ENCODE measurements at places on chromosomes 6 and 20. TPM values are rescaled to one million over a fixed set of nuclear protein-coding genes. Genes with fewer than 3 reads are reported as not detected.

GRCh38 chr6:129089357-129089756 is 206.4 kb downstream of the LAMA2 start:
- no peak for DNase-seq
- H3K27me3 ChIP-seq, result no peaks in the 10 kb centered on the region
- H3K27ac ChIP-seq, result no peak overlapping the region
- no peaks in the 10 kb centered on the region for H3K4me1 ChIP-seq
- no peak overlapping the region for H3K4me3 ChIP-seq

DNA sequence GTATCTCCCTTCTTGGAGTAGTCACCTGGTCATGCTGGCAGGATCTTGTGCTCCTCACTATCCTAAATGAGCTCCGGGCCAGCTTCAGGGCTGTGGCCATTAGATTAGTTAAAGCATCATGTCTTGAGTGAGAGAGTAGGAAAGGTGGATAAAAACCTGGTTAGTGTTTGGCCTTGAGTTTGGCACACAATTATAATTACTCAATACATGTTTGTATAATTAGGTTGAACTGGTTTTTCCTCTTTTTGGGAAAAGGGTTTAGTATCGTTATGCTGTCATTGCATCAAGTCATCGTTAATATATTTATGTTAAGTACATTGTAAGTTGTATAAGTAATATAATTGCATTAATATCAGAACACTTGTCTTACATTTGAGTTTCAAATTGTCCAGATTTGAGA is 126.3 kb downstream of the CDKAL1 start:
- no peak overlapping the region for H3K27ac ChIP-seq
- H3K36me3 ChIP-seq, result no peaks in the 10 kb centered on the region
- no peak overlapping the region for H3K4me3 ChIP-seq
- no peaks in the 10 kb centered on the region for H3K27me3 ChIP-seq

DNA sequence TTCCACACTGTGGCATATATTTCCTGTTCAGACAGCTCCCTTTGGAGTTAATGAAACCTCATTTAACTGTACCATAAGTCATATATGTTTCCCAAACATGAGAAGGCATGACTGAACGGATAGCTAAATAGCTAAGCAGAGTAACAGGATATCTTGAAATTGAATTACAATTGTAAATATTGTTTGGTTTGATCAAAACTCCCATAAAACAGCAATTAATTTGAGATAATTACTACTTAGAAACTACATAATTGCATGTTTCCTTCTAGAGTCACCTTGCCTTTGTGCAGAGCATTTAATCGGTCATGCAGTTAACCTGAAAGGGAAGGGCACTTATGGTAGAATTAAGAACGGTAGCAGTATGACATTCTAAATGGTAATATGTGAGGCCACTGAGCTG is 179.0 kb upstream of the MAP3K7 start:
- H3K27ac ChIP-seq, result no peak overlapping the region
- H3K4me3 ChIP-seq, result no peak overlapping the region
- peaks cover 17% of the 10 kb centered on the region for H3K4me1 ChIP-seq
- no peak for DNase-seq
- no peaks in the 10 kb centered on the region for H3K27me3 ChIP-seq

DNA sequence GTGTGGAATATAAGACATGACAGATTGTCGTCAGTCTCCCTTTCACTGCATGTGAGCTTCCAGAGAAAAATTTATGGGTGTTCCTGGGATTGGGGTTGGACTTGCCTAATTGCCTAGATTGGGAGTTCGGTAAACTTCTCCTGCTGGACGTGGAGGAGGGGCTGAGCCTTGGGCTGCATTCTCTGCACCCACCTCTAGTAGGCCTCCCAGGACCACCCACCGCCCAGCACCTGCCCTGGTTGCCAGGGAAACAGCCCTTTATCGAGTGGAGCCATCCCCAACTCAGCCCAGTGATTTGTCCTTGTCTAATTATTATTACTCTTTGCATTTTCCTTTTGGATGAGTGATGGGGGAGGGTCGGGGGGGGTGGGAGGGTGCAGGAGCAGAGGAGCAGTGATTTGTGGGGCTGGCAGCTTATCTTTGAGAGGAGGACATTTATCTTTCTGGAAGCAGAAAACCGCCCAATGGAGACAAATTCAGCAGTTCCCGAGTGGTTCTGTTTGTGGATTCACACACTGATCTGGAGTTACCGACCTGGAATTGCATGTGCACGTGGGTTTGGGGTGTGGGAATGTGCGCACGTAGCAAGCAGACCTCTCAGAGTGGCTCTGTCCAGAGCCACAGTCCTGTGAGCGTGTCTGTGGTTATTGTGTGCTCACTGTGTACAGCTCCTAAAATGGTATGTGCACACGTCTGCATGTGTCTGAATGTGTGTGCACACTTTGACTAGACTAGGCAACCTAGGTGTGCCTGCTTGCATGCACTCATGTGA is 104.5 kb downstream of the DHX35 start:
- H3K27ac ChIP-seq, result no peak overlapping the region
- H3K27me3 ChIP-seq, result peaks cover 15% of the 10 kb centered on the region
- no peak overlapping the region for H3K4me3 ChIP-seq
- H3K4me1 ChIP-seq, result peaks cover 29% of the 10 kb centered on the region
- H3K36me3 ChIP-seq, result peaks cover 4% of the 10 kb centered on the region

- no peak overlapping the region for H3K4me3 ChIP-seq
- no peak overlapping the region for H3K27ac ChIP-seq
- H3K4me1 ChIP-seq, result peaks cover 5% of the 10 kb centered on the region
- DNase-seq, result no peak
- no peaks in the 10 kb centered on the region for H3K36me3 ChIP-seq
Measured at GRCh38 chr6:168826726-168827585, 386.0 kb downstream of the SMOC2 start.

Gene BPIFA3
- not detected for total RNA-seq

Gene SPEF1
- total RNA-seq, result 0.42 TPM

Gene PNPLA1
- not detected for total RNA-seq

Data from HFFc6 (cell line).